Activated B cell treated with CpG ODN at 0.5 μM for 24 hours (primary cell): ENCODE measurements at places on chromosomes 13 and 19. TPM values are rescaled to one million over a fixed set of nuclear protein-coding genes. Genes with fewer than 3 reads are reported as not detected.

DNA sequence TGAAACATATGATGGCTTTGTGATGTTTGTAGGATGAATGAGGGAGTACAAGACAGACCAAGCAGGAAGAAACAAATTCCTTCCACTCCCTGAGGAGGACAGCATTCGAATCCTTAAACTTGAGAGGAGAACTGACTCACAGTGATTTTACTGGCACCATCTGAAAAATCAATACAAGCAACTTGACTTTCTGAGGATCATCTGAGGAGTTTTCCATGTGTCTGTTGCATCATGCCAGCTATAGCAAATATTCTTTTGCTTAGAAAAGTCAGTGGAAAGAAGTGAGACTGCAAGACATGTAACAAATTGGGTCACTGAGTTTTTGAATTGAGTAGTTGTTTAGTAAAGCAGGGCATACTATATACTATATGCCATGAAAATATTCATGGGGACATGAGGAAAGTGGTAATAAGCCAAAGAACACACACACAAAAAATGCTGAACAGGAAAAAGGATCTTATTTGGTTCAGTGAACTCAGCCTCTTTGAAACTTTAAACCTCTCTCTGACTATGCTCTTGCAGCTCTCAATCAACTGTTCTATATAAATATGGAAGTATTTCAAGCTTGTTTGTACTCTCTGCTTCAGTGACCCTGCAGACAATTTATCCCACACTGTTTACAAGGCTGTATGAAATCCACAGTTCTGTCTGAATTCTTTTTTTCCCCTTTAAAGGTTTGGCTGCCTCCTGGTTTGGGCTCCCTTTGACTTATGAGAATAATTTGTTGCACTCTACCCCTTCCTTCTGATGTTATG, 35.5 kb downstream of the SERTM1 start:
- DNase-seq: no peak

NLRP9 gene
- not detected in 2 replicates for total RNA-seq

NLRP5 gene
- total RNA-seq: not detected in 2 replicates

- no peak for DNase-seq
Measured at GRCh38 chr13:108755083-108755482, 125.7 kb downstream of the MYO16 start.

GRCh38 chr19:35992907-35993765, 1.9 kb upstream of the SDHAF1 start:
- DNase-seq: no peak

GRCh38 chr19:50435221-50435620, 2.5 kb downstream of the MYBPC2 start:
- DNase-seq: no peak

METTL21C gene
- not detected in 2 replicates for total RNA-seq

DNA sequence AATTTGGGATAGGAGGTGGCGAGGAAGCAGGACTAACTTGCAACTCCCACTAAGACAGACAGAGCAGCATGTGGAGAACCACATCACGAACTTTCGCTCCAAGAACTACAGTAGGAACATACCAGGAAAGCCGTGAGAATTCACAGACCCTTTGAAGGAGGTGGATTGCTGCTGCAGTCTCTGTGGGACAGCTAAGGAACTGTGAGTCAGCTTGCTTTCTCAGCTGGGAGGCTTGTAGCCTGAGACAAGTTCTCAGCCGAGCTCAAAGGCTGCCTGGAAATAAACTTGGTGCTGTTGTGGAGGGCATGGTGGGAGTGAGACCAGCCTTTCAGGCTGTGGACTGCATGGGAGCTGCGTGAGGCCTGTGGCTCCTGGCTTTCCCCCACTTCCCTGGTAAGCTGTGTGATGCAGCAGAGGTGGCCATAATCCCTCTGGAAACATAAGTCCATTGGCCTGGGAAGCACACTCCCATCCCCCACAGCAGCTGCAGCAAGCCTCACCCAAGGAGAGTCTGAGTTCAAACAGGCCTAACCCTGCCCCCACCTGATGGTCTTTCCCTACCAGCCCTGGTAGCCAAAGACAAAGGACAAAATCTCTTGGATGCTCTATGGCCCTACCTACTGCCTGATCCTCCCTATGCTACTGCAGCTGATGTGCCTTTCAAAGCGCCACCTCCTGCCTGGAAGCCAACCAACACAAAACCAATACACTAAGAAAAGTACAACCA, 441.1 kb upstream of the HTR2A start:
- DNase-seq: no peak

UHRF1 gene
- total RNA-seq: 6.5 and 7.8 TPM in 2 replicates

DNA sequence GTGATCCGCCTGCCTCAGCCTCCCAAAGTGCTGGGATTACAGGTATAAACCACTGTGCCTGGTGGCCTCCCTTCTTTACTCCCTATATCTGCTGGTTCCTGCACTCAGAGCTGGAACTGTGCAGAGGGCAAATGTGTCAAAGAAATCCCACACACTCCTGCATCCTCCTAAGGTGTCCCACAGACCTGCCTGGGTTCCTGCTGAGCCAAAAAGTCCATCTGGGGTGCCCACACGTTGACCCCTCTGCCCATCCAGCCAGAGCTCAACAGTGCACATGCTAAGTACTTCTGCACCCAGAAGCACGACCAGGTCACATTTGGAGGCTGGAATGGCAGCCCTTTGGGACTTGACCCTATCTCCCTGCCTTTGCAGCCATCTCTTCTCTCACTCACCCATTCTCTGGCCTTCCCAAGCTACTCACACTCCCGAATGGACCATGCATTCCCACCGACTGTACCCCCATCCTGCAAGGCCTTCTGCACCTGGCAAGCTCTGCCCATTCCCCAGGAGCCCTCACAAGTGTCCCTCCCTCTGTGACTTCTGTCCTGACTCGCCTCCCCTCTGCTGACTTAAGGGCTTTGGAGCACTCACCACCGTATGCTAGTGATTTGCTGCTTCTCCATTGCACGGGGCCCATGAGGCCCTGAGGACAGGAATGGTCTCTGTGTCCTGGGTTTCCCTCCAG, 152.1 kb downstream of the KCTD15 start:
- DNase-seq: no peak

- DNase-seq: no peak
Measured at GRCh38 chr13:97281028-97281427, 58.9 kb downstream of the MBNL2 start.

- DNase-seq: no peak
Measured at GRCh38 chr19:52778811-52779210, 7.8 kb downstream of the ZNF600 start.

BEST2 gene
- total RNA-seq: not detected in 2 replicates

DNA sequence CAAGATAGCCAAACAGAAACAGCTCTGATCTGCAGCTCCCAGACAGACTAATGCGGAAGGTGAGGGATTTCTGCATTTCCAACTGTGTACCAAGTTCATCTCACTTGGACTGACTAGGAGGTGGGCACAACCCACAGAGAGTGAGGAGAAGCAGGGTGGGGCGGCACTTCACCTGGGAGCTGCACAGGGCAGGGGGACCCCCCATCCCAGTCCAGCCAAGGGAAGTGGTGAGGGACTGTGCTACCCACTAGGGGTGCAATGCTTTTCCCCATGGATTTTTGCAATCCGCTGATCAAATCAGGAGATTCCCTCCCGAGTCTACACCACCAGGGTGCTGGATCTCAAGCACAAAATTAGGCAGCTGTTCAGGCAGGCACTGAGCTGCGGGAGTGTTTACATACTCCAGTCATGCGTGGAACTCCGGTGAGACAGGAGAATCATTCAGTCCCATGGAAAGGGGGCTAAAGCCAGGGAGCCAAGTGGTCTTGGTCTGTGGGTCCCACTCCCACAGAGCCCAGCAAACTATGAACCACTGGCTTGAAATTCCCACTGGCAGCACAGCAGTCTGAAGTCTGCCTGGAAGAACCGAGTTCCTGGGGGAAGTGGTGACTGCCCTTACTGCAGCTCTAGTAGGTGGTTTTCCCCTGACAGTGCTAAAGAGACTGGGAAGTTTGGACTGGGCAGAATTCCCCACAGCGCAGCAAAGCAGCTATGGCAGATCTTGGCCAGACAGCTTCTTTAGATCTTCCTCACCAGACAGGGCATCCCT, 85.1 kb upstream of the UFM1 start:
- DNase-seq: no peak

- no peak for DNase-seq
Measured at GRCh38 chr19:30338878-30339623, 33.1 kb upstream of the ZNF536 start.

- no peak for DNase-seq
Measured at GRCh38 chr13:23656637-23657371, 86.6 kb downstream of the TNFRSF19 start.

GRCh38 chr13:83620530-83621220, 261.6 kb downstream of the SLITRK1 start:
- DNase-seq: no peak

DNA sequence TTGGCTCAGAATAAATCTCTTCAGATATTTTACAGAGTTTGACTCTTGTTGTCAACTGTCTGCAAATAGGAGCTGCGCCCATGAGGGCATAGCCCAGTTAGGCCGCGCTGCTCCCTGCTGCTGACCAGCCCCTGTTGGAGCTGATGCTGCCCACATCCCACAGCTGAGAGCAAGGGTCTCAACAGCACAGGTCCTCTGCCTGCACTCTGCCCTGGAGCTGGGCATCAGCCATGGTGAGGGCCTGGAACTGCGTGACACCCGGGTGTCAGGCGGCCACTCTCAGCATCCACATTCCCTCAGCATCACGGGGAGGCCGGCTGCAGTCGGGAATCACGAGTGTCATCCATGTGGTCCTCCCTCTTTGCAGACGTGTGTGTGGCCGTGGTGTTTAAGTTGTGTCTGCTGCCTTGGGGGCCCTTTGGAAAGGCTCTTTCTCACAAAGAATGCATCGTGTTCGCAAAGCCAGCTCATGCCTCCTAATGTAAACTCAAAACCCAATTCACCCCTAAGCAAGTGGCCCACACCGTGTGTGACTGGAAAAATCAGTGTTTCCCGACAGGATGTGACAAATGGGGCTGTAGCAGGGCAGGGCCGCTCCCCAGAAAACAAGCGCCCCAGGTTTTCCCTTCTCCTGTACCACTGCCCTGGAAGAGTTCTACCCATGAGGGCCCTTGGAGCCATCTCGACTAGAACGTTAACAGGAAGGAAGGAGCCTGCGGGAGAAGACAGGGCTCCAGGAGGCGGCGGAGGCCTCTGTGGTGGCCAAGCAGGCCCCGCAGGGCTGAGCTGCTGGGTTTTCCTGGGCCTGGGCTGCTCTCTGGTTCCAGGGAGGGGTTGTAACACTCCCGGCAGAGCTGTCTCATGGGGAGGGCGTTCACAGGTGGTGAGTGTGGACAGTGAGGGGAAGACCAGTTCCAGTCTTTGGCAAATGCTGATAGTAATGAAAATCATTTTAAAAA, 20.3 kb downstream of the ATP11A start:
- DNase-seq: no peak

DNA sequence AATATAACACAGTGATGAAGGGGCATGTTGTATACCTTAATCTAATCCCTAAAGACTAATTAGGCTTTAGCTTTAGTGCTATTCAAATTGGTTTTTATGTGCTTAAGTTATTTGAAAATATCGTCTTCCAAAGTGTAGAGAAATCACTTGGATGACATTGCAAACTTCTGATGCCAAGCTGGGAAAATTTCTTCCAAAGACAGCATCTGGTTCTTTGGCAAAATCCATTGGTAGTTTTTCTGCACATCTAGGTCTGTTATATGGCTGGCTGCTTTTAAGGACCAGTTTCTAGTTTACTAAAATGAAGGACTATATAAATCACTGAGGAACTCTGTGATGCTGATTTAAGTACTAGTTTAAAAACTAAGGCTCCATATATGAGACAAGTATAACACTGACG, 2362.3 kb downstream of the PCDH9 start:
- no peak for DNase-seq

- DNase-seq: no peak
Measured at GRCh38 chr13:84659359-84659661, 777.0 kb upstream of the SLITRK1 start.

DNA sequence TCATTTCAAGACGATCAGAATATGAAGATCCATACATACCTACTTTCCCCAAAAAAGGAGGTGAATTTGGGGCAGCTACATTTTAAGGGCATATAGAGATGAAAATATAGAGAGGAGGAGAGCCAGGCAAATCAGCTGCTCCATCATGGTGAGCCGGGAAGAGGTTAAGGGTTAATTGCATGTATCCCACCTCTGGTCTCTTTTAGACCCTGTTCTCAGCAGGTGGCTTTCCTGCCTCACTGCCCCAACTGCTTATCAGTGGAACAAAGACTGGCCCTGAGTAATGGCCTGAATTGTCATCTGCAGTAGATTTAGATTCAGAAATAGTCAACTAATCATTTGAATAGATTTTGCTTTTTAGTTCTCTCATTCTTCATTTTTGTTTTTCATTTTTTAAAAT, 206.6 kb downstream of the SPRY2 start:
- no peak for DNase-seq

KCNC3 gene
- total RNA-seq: 34.5 and 44.3 TPM in 2 replicates
